ENCODE measurements at places on chromosomes 4 and X. TPM values are rescaled to one million over a fixed set of nuclear protein-coding genes. Genes with fewer than 3 reads are reported as not detected.
A peak's percentile ranks its signal among the peaks of the same experiment; 100 is the strongest.

GRCh38 chrX:24876530-24877287, 139.1 kb downstream of the ARX start:
- no peak for DNase-seq

DNA sequence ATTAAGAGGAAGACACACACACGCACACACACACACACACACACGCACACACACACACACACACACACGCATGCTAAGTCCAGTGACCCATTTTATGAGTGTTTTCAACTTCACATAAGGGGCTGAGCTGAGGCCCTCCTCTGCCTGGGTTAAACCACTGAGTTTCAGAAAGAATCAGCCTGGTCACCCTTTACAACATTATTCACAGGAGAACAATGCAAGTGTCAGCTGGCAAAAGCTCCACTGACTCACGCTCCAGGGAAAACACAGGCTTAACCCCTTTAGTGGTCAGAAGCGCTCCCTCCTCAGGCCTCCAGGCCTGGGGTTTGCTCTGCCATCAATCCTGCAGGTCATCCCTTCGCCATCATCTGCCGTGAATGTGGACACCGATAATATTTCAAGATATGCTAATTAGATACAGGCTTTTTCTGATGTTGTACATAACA, 46.9 kb downstream of the ACOX3 start:
- no peak for DNase-seq

DNA sequence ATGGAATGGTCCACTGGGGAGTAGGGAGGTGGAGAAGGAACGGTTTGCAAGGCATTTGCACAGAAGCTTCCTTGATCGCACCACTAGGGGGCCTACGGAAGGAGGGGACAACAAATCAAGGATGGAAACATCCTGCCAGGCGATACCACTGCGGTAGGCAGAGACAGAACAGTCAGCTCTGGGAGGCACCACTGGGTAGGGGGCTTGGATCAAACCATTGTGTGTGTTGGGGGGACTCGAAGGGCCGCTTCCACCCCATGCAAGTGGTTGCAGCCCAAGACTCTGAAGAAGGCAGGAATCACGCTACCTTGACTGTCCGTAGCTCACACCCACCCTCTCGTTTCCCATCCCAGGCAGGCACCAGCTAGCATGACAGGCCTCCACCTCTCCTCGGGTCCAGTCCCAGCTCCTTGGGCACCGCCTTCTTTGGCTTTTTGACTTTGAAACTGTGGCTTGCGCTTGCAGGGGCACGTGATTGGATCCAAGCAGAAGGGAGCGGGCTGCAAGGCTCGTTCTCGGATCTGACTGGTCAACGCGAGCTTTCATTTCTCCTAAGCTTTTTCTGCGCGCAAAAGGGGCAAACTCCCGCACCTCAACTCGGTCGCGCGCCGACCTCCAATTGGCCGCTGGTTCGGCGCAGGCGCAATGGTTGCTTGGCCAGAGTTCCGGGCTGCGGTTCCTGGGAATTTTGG, 28.4 kb downstream of the GAGE1 start:
- no peak for DNase-seq

GRCh38 chr4:121758925-121759568, 5.9 kb downstream of the SMIM43 start:
- no peak for DNase-seq

The RHOXF1 gene
- polyA plus RNA-seq = 0.67 TPM

The MXRA5 gene
- 0.49 TPM for polyA plus RNA-seq

DNA sequence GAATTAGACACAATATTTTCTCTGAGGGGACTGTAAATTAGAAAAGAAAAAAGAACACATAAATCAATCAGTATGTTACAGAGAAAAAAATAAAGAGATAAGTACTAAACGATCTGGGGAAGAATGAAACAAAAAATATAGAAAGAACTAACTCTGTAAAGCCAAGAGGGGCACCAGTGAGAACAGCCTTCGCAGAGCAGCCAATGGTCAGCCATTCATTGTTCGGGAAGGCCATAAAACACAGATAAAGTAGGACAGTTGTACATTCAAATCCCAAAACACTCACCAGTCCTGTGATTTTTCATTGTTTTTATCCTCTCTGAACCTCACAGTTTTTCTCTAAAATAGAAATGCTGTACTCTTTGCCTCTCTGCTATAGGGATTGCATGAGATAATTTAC, 127.9 kb downstream of the NEK1 start:
- DNase-seq = no peak

GRCh38 chr4:60737858-60738257, 462.3 kb upstream of the ADGRL3 start:
- no peak for DNase-seq

GRCh38 chrX:44871931-44872820, 812 bp upstream of the KDM6A start:
- peak; percentile 84 for DNase-seq

The OPRPN gene
- polyA plus RNA-seq = not detected

GRCh38 chrX:31508338-31508737, 436.5 kb upstream of the FTHL17 start:
- no peak for DNase-seq

The ZNF630 gene
- polyA plus RNA-seq = 6.0 TPM
